Esophagus muscularis mucosa (tissue), 4 donors: ENCODE measurements at places on chromosomes 5 and 9. TPM values are rescaled to one million over a fixed set of nuclear protein-coding genes. Genes with fewer than 3 reads are reported as not detected.

The TMEM171 gene
- total RNA-seq = not detected

The MCTP1 gene
- total RNA-seq = 11.2 TPM

- DNase-seq = no peak
Measured at GRCh38 chr5:116674881-116675625, 100.4 kb upstream of the SEMA6A start.

DNA sequence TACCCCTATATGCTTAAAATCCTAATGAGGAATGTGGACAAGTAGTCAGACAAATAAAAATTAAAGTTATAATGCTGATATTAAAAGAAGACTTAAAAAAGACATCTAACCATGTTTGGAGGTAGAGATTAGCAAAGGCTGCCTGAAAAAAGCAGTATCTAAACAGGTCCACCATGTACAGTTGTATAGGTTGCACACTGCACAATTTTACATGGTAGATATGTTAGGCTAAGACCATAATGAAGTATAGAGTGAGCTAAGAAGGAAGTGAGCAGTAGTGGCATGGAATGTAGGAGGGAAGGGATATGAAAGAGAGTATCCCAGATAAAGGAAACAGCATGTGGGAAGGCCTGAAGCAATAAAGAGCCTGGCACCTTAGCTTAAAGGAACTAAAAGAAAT is 51.1 kb downstream of the MAMDC2 start:
- DNase-seq = no peak

DNA sequence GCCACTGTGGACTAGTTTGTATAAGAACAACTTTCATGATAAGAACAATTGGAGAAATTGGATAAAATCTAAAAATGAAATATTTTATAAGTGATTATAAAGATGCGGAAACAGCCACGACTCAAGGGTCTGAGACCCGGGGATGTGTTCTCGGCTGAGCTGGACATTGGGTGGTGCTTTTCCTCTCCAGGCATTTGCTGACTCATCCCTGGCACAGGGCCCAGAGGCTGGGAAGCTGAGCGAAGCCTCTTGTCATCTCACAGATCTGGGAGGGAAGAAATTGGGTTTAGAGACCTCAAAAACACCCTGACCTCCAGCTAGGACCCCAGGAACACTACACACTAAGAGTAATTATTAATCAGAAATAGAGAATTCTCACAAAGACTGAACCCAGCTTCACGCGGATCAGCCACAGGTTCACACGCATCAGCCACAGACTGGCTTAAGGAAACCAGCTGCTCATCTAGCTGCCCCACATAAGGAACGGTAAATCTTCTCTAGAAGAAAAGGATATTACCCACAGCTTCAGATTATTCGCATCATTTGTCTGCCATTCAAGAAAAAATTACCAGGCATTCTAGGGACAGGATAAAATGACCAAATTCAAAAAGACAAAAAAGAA is 2.8 kb upstream of the OR2V1 start:
- DNase-seq = no peak
